Stimulated activated CD4-positive, alpha-beta T cell treated with anti-CD3 and anti-CD28 coated beads, Interleukin-4, amount 100 ng/mL, for 4 hours (primary cell): ENCODE measurements at places on chromosomes 4 and X.

GRCh38 chr4:17322514-17322913 lies 189.4 kb downstream of the QDPR start:
- no peak for DNase-seq

- no peak for DNase-seq
Measured at GRCh38 chr4:145181091-145181501, 707 bp upstream of the OTUD4 start.

DNA sequence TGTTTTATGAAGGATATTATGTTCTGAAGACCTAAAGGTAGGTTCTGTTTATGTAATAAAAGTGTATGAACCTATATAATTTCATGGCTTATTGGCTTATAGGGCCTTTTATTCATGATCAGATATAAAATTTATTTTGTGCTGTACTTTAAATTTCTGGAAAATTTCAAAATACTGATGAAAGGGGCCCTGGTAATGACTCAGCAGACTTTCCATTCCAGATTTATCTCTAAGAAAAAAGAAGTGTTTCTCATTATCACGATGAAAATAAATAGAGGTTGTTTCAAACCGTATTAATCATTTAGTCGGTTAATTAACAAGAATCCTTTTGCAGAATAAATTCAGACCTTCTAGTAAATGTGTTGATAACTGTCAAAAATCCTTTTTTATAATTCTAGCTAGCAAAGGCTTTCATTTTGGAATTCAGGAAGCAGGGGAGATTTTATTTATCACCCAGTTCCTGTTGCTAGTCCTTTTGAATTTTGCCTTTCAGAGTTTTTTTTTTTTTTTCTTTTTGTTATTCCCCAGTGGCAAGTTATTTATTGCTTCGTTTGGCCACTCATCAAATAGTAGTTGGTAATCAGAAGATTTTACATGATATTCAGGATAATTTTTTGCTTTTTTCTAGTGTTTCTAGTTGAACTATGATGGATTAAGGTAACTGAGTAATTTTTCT lies 5.4 kb upstream of the TAPT1 start:
- no peak for DNase-seq

GRCh38 chr4:13036841-13037240 lies 447.3 kb downstream of the RAB28 start:
- DNase-seq = no peak

GRCh38 chr4:94345969-94346368 lies 3.3 kb upstream of the HPGDS start:
- no peak for DNase-seq

DNA sequence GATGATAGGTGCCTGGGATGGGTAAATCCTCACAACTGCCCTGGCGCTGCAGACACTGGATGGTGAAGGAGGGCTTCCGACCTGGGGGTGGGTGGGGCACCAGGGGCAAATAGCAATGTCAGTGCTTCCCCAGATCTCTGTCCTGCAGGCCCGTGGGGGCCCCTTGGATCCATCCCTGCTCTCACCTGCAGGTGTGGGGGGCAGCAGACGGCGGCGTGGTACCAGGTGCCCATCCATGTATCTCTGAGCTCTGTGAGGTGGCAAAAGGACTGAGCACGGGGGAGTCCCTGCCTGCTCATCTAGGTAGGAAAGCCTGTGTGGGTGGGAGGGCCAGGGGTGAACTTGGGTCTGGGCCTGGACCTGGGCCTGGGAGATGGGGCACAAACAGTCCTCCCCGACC lies 6.5 kb upstream of the SYP start:
- no peak for DNase-seq
